Activated CD4-positive, alpha-beta memory T cell treated with anti-CD3 and anti-CD28 coated beads for 36 hours (primary cell): ENCODE measurements at places on chromosomes 5 and 9. TPM values are rescaled to one million over a fixed set of nuclear protein-coding genes. Genes with fewer than 3 reads are reported as not detected.
A peak's percentile ranks its signal among the peaks of the same experiment; 100 is the strongest.

- no peak overlapping the region for H3K4me3 ChIP-seq
- H3K4me1 ChIP-seq = no peaks in the 10 kb centered on the region
- no peaks in the 10 kb centered on the region for H3K36me3 ChIP-seq
- no peaks in the 10 kb centered on the region for H3K27me3 ChIP-seq
- no peak overlapping the region for H3K27ac ChIP-seq
- no peak for DNase-seq
Observed at GRCh38 chr5:21049901-21050300, 1061.9 kb upstream of the CDH18 start.

DNA sequence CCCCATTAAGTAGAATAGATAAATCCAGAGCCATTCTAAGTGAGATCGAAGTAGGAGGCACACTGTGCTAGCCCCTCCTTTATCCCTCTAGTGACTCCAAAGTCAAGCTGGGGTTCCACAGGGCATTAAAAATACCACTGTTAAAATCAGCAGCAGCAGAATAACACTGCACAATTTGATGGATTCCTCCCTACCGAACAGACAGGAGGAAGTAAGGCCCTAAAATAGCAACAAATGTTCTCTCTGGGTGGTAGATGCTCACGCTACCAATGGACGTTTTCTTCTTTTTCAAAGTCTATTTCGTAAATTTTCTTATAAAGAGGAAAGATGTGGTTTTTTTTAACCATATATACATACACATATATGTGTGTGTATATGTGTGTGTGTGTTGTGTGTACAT lies 54.4 kb downstream of the FBXW11 start:
- no peaks in the 10 kb centered on the region for H3K36me3 ChIP-seq
- no peak overlapping the region for H3K27ac ChIP-seq
- DNase-seq = no peak
- H3K27me3 ChIP-seq = no peaks in the 10 kb centered on the region

DNA sequence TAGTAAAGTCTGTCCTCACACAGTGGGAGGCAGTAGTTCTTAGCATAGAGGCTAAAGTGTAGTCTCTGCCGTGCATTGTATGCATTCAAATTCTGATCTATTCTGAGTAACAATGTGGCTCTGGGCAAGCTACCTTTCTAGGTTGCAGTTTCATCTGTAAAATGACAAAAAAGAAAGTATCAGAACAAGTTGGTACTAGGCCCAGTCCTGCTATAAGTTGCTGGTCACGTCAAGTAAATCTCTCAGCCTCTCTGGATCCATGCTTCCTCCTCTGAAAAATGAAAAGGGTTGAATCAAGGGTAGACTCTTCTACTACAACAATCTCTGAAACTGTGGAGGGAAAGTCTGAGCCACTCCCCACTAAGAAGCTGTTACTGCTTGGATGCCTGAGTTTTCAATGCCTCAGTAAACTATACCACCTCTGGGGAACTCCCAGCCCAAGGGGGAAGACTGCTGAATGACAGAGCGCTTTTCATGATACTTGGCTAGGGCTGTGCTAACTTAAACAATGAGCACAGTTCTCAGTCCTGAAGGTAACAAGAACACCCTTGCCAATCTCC lies 34.5 kb upstream of the SPARC start:
- DNase-seq = peak; percentile 48
- no peak overlapping the region for H3K4me3 ChIP-seq
- no peaks in the 10 kb centered on the region for H3K27me3 ChIP-seq
- peaks cover 10% of the 10 kb centered on the region for H3K4me1 ChIP-seq
- no peaks in the 10 kb centered on the region for H3K36me3 ChIP-seq
- peak overlapping the region; percentile 76 for H3K27ac ChIP-seq

GRCh38 chr5:140575309-140575708 lies 10.7 kb downstream of the SLC35A4 start:
- no peak overlapping the region for H3K4me3 ChIP-seq
- H3K4me1 ChIP-seq = peaks cover under 1% of the 10 kb centered on the region
- peaks cover 1% of the 10 kb centered on the region for H3K27me3 ChIP-seq
- DNase-seq = peak; percentile 35
- no peak overlapping the region for H3K27ac ChIP-seq
- H3K36me3 ChIP-seq = peaks cover under 1% of the 10 kb centered on the region

- no peak for DNase-seq
- no peak overlapping the region for H3K4me3 ChIP-seq
- H3K27me3 ChIP-seq = no peaks in the 10 kb centered on the region
- no peak overlapping the region for H3K27ac ChIP-seq
- peaks cover 6% of the 10 kb centered on the region for H3K36me3 ChIP-seq
Observed at GRCh38 chr9:104805441-104805840, 41.5 kb downstream of the NIPSNAP3B start.

DNA sequence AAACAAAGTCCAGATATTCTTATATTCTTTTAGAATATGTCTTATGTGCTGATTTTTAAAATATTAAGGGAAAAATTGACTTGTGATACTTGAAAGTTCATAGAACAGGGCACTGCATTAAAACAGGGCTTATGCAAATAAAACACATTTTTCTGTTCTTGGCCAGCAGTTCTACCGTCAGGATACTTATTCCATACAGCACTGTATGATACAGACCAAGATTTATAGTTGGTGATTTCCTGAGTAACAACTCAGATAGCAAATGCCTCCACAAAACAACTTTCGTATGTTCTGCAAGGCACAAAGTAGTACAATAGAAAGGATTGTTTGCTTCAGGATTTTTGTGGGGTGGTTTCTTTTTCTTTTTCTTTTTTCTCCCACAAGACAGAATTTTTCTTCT lies 70.0 kb downstream of the F2RL2 start:
- no peak overlapping the region for H3K27ac ChIP-seq
- H3K4me1 ChIP-seq = peaks cover 69% of the 10 kb centered on the region
- no peak overlapping the region for H3K4me3 ChIP-seq

Gene CLTA
- 144 TPM for total RNA-seq

Gene IPPK
- total RNA-seq = 10.8 TPM
